ENCODE measurements at places on chromosomes 6 and 20.

- no peak for DNase-seq
Observed at GRCh38 chr6:1382331-1382882, 7.0 kb upstream of the FOXF2 start.

DNA sequence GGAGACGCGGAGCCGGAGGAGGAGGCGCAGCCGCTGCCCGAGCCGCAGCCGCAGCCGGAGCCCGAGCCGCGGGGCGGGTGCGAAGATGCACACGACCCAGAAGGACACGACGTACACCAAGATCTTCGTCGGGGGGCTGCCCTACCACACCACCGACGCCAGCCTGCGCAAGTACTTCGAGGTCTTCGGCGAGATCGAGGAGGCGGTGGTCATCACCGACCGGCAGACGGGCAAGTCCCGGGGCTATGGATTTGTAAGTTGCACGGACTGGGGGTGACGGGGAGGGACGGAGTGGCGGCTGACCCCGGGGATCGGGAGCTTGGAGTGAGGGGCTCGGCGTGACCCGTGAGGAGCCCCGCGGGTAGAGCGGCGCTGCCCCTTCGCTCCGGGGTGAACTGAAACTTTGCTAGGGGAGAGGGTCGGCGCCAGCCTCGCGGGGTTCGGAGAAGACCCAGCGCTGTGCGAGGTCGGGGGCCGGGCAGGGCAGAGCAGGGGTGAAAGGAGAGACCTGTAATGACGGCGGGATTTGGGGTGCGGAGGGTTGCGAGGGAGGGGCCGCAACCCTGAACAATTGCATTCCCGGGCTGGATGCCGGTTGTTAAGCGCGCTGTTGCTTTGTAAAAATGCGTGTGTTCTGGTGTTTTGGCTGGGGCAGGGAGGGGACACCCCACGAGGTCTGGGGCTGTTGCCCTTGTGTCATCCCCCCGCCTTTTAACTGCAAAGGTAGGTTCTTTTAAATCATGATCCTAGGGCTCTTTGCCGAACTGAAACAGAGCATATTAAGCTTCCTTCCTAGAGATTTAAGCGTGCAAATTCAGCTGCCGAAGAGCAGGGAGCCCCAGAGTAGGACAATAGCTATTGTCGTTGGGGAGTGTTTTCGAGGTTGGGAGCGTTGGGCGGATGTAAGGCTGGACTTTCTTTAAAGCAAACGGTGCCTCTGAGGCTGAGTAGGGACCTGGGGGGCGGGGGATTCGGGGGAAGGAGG lies 628 bp downstream of the RBM24 start:
- DNase-seq = no peak

GRCh38 chr6:109434456-109434855 lies 6.0 kb downstream of the PPIL6 start:
- no peak for DNase-seq

DNA sequence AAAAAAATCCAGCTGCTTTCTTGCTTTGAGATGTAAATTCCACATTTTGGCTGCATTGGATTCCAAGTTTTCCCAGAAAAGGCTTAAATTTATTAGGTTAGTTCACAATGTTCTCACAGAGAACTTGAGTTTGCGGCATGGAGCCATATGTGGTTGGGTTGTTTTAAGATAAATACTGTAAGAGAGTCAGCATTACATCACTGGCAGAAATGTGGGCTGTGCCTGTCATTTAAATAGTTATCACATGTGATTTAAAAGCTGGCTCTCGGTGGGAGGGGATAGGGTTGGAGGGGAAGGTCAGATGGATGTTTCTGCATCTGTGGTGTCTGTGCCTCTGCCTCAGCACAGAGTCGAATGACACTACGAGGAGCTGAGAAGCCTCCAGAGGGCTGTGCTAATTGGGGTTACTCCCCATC lies 73.8 kb upstream of the SCP2D1 start:
- no peak for DNase-seq

GRCh38 chr6:5905431-5906339 lies 101.0 kb downstream of the NRN1 start:
- no peak for DNase-seq

GRCh38 chr6:105458551-105458950 lies 55.7 kb upstream of the PREP start:
- DNase-seq = no peak

DNA sequence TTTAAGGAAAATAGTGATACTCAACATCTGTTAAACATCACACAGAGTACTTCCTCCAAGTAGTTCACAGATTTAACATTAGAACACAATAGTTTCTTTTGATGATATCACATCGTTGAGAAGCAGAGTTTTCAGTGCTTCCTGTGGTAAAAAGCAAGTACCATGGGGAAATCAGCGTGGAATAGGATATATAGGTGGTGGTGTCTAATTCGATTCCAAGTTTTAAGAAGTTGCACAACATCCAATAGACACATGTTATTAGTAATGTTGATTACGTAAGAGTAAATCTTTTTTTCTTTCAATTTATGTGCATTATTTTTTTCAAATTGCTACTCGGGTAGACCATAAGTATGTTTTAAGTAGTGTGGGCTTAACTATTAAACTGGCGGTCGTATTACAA lies 360.7 kb downstream of the NKAIN2 start:
- DNase-seq = no peak

GRCh38 chr6:144336900-144337299 lies 51.8 kb downstream of the UTRN start:
- DNase-seq = no peak

GRCh38 chr6:89984926-89985750 lies 90.9 kb downstream of the GJA10 start:
- DNase-seq = no peak

DNA sequence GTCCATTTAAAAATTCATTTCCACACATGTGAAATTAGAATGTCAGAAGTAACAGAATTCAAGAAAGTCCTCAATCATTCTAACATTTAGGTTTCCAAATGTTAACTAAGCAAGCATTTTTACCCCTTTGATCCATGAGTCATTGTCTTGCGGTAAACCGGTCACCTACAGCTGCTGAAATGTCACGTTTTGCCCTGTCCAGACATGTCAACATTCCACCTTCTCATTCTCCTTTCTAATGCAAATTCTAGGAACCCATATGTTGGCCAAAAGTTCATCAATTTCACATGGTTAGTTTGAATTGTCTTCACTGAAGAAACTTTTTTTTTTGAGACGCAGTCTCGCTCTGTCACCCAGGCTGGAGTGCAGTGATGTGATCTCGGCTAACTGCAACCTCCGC lies 117.2 kb downstream of the IPCEF1 start:
- no peak for DNase-seq

- no peak for DNase-seq
Observed at GRCh38 chr20:17395729-17396128, 135.4 kb downstream of the BFSP1 start.

- no peak for DNase-seq
Observed at GRCh38 chr6:121482004-121482693, 46.7 kb downstream of the GJA1 start.

GRCh38 chr6:116127771-116128493 lies 2.0 kb upstream of the COL10A1 start:
- no peak for DNase-seq

- no peak for DNase-seq
Observed at GRCh38 chr6:142721215-142721920, 223.6 kb downstream of the HIVEP2 start.

DNA sequence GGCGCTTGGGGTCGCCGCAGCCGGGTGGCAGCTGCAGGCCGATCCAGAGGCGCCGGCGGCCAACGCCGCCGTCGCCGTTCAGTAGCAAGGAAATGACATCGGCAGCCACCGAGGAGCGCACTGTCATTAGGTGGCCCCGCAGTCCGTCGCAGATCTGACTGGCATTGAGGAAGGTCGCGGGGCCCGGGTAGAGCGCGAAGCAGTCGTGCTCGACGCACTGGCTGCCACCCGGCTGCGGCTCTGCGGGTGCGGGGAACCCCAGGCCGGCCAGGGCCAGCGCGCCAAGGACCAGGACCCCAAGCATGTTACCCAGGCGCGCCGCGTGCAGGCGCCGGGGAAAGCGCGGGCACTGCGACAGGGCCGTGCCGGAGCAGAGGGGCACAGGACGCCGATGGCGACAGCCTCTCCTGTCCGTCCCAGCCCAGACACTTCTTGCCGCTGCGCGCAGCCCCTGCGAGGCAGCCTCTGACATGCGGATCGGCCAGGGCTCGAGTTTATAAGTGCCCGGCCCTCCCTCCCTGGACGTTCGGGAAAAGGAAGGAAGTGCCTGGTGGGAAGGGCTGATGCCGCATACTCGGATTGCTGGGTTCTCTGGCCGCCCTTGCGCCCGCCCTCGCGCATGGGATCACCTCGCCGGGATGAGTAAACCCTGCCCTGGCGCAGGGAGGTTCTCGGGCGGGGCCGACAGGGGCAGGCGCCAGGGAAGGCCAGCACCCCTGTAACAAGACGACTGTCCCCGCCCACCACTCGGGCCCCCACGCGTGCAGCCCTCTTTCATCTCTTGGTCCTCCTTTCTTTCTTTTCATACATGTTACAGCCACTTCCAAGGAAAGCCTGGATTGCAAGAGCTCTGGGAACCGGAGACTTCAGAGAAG lies at the start of gene THBD:
Gene THBD, minus strand, starts transcription at position 472 of the 875 bp plus-strand sequence. Its CDS starts 168 bp downstream, at position 304.
- DNase-seq = no peak

DNA sequence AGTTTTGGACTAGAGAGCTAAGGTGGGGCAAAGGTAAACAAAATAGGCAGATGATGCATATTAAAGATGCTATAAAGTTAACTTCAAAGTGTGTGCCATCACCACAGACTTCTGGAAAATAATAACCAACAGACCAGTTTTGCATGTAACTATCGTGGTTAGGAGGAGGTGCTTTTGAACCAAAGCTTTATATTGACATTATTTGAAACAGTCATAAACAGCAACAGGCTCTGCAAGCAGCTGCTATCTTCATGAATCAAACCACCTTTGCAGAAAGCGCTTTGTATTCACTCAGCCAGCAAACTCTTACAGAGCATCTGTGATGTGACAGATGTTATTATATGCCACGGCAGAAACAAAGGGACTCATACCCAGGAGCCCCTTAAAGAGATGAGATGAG lies 81.9 kb downstream of the CRYBG1 start:
- DNase-seq = no peak

GRCh38 chr20:43541214-43541613 lies 17.6 kb upstream of the SGK2 start:
- peak; percentile 45 for DNase-seq

DNA sequence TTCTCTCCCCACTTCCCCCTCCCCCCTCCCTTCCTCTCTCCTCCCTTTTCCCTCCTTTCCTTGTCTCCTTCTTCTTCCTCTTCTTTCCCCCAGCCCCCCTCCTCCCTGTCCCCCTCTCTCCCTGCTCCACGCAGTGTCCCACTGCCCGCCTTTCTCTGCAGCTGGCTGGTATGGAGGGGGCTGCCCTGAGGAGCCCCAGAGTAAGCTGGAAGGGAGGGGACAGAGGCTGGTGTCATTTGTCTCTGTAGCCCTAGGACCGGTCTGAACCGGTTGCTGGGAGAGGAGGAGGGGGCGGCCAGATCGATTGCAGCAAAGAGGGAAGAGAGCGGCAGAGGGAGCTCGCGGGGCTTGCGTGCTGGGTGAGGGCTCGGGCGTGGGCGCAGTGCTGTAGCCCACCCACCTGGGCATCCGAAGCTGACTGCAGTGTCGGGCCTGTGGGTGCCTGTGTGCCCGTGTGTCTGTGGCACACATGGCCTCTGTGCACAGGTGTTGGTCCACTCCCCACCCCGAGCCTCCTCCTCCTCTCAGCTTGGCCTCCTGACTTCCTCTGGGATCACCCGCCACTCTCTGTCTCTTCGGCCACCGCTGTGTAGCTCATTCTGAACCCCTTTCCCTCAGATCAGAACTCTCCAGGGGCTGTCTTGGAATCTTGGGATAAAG lies 50.6 kb downstream of the SRC start:
- no peak for DNase-seq

GRCh38 chr6:52410979-52411378 lies 9.2 kb upstream of the EFHC1 start:
- no peak for DNase-seq

- DNase-seq = no peak
Observed at GRCh38 chr20:35903843-35904242, 50.5 kb downstream of the SCAND1 start.

GRCh38 chr6:152146385-152146784 lies 338.9 kb downstream of the ESR1 start:
- DNase-seq = no peak

Measured in Panc1 (cell line).